ENCODE measurements at places on chromosomes 11 and 22.

- peak; percentile 36 for DNase-seq
Observed at GRCh38 chr11:130999086-130999485, 82.8 kb upstream of the SNX19 start.

DNA sequence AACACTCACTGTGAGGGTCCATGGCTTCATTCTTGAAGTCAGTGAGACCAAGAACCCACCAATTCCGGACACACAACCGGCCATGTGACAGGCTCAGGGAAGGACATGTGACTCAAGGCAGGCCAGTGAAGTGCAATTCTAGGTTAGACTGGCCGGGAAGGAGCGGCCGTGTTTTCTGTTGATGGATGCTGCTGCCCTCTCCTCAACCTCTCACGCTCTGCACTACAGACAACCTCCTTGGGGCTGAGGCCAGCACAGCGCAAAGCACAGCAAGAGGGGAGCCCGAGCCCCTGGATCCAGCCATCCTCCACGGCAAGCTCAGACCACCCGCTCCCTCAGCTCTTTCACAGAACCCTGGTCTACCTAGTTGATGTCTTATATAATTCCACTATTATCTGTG lies 2.8 kb downstream of the NUDT8 start:
- DNase-seq = no peak

DNA sequence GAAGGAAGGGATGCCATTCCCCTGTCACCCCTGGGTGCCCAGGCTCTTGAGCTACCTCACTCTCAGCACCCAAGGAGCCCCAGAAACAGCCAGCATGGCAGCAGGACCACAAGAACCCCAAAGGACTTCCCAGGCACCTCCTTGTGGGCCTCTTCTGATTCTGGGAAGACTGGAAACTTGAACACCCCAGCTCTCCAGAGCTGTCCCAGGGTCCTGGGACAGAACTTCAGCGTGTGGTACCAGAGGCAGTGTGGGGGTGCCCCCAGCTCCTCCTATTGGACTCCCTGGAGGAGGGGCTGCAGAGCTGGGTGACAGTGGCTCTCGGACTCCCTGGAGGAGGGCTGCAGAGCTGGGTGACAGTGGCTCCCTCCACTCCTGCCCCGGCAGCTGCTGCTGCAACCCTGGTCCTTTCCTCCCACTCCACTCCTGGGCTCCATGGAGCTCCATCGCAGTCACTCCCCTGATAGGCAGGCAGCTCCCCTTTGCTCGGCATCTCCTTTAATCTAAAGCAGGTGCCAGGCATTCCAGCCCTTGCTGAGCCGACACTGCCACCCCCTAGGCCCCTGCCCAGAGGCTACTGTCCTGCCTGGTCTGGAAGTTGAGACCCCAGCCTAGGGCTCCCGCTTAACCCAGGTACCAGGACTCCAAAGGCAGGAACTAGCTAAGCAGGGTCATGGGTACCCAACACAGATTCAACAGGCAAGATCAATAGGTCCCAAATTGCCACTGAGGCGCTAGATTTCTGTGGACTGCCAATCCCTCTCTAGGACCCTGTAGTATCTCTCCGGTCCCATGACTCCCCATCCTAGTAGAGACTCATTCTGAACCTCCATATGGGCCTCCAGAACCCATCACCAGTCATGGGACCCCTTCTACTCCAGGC lies 2.7 kb downstream of the BCL9L start:
- peak; percentile 22 for DNase-seq

GRCh38 chr22:47177334-47177815 lies 414.9 kb downstream of the TBC1D22A start:
- no peak for DNase-seq

- no peak for DNase-seq
Observed at GRCh38 chr11:57620467-57620866, 23.0 kb downstream of the SERPING1 start.

DNA sequence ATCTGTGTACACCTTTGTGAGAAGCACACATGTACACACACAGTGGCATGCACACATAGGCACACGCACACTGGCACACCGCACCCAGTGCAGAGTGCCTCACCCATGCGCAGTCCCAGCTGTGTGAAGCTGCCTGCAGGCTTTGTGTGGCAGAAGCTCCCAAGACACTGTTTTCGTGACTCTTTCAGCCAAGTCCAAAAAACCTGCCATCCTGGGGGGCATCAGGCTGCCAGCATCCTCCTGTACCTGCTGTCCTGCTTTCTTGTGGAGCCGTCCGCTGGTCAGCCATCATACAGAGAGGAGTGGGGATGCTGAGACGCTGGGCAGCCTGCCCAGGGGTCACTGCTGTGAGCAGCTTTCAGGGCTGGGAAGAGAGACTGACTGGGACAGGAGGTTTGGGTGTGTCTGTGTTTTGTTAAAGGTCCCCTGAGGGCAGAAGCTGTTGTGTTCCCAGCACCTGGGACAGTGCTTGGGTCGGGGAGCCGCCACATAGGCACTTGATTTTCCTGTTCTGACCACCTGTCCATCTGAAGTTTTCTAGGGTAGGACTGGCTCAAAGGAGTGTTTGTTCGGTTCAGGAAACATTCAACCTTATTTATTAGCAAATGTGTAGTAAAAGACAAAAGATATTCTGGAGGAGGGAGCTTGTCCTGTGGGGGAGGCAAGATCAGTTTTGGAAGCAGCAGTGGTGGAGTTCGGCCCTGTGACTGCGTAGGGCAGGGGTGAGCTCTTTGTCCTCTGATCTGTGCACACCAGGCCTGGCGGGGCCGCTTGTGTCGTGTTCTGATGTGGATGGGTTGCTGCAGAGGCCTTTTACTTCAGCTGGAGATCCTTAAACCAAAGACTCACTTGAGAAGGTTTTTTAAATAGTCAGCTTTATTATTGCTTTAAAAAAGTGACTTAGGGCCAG lies 29.7 kb downstream of the AP2A2 start:
- no peak for DNase-seq

DNA sequence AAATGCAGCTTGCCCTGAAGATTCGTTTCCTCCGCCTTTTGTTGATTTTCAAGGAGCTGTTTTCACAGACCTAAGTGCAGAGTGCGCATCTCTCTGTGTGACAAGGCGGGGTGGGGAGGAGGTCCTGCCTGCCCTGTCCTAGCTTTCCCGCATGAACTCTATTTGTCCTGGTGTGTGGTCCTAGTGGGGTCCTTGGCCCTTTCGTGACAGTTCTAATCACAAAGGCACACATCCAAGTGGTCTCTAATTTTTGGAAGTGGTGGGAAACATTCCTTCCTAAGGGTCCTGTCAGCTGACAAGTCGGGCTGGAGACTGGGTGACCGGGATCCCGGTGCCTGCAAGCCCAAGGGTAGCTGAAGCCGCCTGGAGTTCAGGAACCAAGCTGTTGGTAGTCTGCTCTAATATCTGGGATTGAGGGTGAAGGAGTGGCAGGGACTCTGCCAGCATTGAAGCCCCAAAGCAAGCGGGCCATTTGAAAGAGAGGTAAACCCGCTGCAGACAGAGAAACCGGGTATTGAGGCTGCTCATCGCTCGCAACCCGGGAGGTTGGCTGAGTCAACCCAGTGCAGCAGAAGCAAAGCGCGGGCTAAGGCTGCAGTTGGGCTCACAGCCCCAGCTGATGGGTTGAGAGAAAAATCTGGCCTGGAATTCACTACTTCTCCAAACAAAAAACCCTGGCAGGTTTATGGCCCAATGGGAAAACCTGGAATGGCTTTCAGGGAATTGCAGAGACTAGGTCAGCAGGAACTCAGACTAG lies 28.1 kb upstream of the FBXO3 start:
- DNase-seq = peak; percentile 92

- DNase-seq = no peak
Observed at GRCh38 chr11:93192163-93192562, 5.6 kb downstream of the SLC36A4 start.

DNA sequence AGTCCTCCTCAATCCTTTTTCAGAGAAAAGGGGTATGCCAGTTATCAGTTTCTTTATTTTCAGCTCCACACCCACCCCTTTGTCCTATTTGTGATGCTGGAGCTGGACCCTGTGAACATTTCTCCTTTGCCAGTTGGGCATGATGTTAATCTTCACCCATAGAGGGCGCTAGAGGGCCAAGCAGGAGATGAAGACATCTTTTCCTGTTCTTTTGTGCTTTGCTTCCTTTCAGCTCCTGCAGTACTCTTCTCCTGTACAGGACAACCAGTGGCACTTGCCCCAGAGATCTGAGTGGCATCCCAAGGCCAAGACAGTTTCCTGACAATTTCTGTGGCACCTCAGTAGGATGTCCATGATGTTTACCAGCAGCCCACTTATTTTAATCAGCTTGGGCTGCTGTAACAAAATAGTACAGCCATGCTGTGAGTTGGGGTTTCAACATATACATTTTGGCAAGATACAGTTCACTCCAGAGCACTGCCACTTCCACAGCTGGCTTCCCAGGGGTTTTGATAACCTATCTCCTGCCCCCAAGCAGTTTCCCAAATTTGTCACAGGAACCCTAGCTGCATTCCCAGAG lies 4.6 kb downstream of the SAA2 start:
- DNase-seq = peak; percentile 76

DNA sequence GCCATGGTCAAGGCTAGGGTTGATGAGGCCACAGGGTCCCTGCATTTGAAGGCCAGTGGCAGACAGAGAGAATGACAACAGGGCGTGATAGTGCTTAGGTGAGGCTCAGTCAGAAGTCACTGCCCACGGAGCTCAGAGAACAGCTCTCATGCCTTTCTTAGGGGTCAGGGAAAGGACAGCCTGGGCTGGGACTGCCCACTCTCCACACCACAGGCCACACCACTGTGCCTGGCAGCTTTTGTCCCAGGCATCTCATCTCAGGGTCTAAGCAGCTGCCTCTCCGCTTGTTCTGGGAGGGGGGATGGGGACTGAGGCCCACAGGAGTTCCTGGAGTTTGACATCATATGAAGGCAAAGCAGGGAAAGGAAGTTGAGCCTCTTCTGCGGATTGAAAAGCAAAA lies 150.2 kb upstream of the B3GAT1 start:
- DNase-seq = no peak

DNA sequence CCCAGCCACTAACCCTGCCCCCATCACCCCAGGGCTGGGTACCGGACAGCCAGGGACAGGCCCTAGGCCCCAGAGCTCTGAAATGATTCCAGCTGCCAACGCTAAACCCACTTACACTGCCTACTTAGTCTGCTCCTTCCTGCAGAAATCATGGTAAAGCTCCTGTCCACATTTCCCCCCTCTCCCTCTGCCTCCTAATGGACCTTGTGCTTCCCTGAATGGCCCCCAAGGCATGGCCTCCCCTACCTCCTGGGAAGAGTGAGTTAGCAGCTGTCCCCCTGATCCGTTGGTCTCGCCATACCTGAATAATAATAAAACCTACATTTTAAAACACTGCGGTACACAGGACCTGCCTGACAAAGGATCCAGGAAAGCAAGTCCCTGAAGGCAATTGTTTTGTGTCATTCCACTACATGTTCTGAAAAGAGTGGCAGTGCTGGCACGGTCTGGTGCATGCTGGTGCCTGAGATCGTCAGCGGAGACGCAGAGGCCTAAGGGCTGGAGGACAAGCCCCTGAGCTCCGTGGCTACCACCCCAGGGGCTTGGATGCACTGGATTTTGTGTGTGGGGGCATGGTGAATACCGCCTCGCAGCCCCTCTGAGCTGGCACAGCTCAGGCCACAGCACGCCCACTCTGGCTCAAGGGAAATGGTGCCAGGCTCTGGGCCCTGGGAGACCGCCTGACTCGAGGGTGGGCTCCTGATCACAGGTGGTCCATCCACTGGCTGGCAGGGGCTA lies 186.3 kb downstream of the CTTN start:
- DNase-seq = no peak

DNA sequence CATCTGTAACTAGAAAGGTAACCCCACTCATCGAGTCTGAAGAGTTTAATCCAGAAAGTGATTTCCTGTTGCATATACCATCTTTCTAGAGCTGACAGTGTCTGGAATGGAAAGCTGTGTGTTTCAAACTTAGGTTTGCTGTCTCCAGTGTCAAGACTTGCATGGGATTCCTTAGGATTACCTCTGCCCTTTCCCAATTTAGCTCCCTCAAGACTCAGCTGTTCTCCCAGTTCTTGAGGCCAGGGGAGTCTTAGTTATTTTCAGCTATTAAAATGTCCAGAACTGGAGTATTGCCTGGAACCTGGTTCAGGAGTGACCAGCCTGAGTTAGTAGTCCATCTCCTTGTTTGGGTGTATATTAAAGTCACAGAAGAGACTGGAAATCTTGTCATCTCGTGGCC lies 25.0 kb upstream of the LDHA start:
- no peak for DNase-seq

DNA sequence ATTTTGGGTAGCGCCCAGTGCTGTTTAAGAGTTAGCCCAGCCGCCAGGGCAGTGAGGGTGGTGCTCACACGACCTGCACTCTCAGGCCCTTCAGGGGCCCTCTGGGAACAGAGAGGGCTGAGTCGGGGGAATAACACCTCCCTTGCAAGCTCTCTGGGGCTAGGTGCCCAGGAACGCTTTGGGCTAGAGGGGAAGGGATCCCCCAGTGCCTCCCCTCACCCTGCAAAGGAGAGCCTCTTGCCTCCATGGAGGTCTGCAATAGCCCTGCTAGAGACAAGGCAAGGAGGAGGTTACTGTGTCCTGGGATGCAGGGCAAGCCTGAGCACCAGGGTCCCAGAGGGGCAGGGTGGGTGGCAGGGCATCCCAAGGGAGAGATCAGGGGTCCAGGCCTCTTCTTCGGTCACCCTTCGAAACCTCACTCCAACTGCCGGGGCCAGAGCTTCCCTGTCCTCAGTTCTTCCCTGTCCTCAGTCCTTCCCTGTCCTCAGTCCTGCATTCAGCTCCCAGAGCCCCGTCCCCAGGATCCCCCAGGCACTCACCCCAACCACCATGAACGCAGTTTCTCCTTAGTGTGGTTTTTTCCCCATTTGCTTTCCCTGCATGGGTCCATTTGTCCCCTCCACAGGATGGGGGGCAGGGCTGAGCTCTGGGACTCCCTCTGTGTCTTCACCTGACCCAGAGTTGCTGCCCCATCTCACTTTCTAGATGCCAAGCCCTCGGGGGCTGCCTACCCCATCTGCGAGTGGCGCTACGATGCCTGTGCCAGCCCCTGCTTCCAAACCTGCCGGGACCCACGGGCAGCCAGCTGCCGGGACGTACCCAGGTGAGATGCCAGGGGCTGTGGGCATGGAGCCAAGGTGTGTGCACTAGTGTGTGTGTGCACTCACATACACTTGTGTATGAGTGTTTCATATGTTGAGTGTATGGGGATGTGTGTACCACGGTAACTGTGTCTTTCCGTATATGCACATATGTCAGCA lies 60.8 kb downstream of the OTOG start:
- no peak for DNase-seq

DNA sequence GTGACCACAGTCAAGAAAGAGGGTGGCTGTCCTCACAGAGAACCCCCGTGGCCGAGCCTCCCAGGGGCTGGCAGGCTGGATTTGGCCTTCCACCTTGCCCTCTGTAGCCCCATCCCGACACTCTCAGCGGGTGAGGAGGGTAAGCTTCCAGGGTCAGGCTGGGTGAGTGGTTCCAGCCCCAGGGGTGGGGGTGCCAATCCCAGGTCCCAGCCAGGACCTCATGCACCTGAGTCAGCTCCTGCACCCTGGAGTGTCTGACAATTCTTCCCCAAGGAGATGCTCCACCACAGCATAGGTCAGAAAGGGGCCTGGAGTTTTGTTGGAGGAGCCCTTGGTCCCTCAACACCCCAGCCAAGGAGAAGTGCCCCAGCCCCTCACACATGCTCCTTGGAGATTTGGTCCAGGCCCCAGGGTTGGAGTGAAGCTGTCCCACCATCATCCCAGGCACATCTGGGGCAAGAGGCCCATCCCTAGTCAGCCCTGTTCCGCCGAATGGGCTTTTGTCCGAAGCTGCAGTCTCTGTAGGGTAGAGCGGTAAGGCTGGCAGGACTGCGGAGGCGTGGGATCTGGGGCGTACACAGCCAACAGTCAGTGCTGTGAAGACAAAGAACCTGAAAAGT lies 8.4 kb downstream of the LINC01488 start:
- no peak for DNase-seq

- DNase-seq = no peak
Observed at GRCh38 chr11:127218275-127218608, 217.7 kb upstream of the KIRREL3 start.

GRCh38 chr11:32334822-32335221 lies 100.5 kb downstream of the WT1 start:
- no peak for DNase-seq

Data from M059J (cell line).